ENCODE measurements at places on chromosomes 5 and 9.

GRCh38 chr9:84278130-84278529 lies 62.4 kb downstream of the SLC28A3 start:
- DNase-seq: no peak

GRCh38 chr5:91146905-91147600 lies 236.1 kb downstream of the ARRDC3 start:
- peak; percentile 87 for DNase-seq

DNA sequence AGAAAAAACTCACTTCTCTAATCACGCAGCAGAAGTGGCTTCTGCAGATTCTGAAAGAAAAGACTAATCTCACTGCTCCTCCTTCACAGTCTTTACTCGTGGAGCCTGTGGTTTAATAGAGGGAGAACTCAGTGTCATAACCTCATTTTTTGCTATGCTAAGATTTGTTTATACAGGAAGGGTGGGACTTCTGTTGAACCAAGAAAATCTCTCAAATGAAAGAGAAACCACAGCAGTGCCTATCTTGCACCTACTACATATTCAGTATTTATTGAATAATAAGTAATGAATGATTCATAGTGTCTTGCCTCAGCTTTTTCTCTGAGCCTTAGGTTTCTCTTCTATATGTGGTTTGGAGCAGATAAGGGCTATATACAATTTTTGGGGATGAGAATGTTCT lies 136.1 kb upstream of the DMAC1 start:
- no peak for DNase-seq

DNA sequence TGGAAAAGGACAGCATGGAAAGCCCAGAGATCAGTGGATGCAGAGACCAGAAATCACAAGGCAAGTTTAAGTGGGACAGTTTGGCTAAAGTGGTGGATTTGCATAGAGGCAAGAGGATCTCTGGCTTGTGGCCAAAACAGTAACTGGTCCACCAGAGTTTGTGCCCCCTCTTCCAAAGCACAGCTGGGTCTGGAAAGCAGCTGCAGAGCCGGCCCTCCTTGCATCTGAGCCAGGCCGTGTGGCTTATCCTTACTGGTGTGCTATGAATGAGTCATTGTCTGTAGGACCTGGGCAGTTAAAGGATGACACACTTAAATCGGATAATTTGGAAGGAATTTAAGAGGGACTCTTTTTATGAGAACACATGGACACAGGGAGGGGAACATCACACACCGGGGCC lies 146.6 kb downstream of the PIP5K1B start:
- DNase-seq: no peak

DNA sequence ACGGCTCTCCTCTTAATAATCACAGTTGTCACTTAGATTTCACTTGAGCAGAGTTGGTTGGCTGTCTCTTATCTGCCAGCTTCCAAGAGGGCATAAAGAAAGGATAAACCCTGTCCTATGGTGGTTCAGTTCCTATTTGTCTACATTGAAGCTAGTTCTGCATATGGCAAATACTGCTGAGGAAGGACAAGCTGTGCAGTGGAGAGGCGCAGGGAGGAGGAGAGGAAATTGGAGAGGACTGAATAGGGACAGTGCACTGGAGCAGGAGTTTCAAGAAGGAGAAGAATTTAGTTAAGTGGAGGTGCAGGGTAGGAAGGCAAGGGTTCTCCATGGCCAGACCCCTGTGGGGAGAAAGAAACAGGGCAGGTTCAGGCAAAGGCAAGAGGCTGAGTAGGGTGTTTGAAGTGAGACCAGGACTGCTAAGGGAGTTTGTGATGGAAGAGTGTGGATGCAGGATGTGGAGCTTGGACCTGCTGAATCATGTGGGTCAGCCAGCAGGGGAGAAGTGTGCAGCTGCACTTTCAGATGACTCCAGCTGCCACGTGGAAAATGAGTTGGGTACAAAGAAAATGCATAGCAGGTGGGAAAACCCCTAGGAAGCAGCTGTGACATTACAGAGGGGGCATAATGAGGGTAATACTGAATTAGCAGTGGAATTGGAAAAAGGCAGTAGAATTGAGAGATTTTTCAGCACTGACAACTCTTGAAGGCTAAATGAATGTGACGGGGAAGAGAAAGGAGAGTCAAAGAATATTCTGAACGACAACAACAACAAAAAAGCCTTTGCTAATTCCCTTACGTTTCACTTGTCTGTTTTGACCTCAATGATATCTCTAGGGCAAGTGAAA lies 66.8 kb downstream of the MAMDC2 start:
- no peak for DNase-seq

- DNase-seq: no peak
These were observed 32.6 kb upstream of the RXRA start for GRCh38 chr9:134293611-134294152.

- peak; percentile 53 for DNase-seq
These were observed 315.6 kb downstream of the MTRR start for GRCh38 chr5:8184455-8185063.

- no peak for DNase-seq
These were observed at the start of gene EQTN for GRCh38 chr9:27297050-27297449. TSS of gene EQTN (minus strand) at chr9:27297150. CDS start at chr9:27297055, 95 bp downstream.
